ENCODE measurements at places on chromosomes 6 and 20.

GRCh38 chr6:158912655-158913054 lies 87.3 kb downstream of the RSPH3 start:
- no peak for DNase-seq

- peak; percentile 15 for DNase-seq
These were observed 131.7 kb downstream of the PLCB4 start for GRCh38 chr20:9200620-9201019.

GRCh38 chr20:45823949-45824835 lies 2.9 kb downstream of the TNNC2 start:
- peak; percentile 39 for DNase-seq

DNA sequence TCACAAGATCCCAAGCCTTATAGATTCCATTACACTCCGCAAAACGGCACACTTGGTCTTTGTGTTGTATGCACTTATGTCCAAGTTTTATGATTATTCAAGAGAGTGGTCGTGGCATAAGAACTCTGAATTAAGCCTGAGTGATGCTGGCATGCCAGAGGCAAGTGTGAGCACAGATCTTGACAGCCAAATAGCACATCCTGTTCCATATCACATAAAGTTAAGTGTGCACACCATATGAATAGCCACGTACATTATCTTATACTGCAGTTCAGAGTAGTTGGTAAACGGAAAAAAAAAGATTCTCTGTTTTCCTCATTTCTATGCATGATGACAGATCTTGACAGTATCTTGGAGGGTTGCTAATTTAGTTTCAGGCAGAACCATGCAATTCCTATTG lies 727.3 kb upstream of the FLRT3 start:
- DNase-seq = no peak

GRCh38 chr20:19549896-19550295 lies 208.2 kb upstream of the RIN2 start:
- DNase-seq = no peak

- DNase-seq = no peak
These were observed 311.2 kb upstream of the OPRM1 start for GRCh38 chr6:153727885-153728284.

DNA sequence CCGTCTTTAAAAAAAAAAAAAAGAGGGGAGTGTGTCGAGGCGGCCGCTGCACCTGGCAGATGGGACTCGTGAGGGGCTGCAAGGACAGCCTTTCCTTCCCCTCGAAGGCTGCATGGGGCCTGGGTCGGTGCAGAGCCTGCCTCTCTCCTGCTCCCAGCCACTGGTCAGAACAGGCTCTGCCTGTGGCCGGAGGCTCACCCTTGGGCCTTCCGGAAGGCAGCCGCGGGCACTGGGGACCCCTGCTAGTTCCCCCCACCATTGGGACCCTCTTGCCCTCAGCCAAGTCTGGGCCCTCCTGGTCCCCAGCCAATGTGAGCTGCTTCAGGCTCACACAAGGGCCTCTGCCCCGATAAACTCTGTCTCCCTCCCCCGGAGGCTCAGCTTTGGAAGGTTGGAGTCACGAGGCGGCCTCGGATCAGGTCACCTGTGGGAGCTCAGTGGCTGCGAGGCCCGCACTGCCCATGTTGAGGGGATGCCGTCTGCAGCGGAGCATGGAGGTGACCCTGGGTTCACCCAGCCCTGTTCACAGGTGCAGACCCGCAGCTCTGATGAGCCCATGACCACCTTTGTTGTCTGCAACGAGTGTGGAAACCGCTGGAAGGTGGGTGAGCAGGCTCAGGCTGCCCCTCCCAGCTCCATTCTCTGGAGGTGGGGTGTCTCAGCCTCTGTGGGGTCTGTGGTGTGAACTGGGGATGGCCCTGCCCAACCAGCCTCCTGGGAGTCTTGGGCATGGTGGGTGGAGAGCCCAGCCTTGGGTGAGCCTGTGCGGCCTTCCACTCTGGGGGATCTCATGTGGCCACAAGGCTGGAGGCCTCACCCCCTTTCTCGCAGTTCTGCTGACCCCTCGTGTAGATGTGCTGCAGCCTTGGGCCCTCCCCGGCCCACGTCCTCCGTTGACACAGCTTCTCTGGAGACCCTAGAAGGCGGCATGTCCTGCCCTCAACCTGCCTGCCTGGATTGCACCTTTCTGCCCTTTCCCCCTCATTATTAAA lies 7.7 kb downstream of the RGS19 start:
- DNase-seq = no peak

DNA sequence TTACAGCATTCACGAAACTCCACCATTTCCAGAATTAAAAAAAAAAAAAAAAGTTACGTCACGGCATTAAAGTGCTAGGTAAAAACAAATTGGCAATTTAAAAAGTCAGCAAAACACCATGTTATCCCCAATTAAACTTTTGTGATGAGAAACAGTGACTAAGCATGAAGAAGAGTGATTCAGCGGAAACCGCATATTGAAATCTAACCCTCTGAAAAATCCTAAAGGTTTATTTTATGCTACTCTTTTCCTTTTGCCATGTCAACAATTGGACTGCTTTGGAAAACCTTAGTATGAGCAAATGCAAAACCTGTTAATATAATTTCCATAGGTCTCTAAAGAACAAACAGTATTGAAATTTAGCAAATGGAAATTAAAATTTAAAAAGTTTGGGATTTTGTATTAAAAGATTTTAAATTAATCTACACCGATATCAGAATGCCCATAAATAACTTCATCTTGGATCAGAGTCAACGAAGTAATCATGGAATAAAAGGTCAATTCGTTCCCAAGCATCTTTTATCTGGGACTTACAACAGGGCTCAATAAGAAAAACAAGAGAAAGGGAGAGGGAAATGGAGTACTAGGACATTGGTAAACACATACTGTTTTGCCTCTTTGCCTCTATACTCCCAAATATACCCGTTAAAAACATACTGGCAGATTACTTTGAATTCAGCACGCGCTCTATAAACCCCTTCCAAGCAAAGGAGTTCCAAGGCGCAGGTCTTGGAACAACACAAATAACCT lies 1.1 kb downstream of the FBXO30 start:
- DNase-seq = peak; percentile 73

DNA sequence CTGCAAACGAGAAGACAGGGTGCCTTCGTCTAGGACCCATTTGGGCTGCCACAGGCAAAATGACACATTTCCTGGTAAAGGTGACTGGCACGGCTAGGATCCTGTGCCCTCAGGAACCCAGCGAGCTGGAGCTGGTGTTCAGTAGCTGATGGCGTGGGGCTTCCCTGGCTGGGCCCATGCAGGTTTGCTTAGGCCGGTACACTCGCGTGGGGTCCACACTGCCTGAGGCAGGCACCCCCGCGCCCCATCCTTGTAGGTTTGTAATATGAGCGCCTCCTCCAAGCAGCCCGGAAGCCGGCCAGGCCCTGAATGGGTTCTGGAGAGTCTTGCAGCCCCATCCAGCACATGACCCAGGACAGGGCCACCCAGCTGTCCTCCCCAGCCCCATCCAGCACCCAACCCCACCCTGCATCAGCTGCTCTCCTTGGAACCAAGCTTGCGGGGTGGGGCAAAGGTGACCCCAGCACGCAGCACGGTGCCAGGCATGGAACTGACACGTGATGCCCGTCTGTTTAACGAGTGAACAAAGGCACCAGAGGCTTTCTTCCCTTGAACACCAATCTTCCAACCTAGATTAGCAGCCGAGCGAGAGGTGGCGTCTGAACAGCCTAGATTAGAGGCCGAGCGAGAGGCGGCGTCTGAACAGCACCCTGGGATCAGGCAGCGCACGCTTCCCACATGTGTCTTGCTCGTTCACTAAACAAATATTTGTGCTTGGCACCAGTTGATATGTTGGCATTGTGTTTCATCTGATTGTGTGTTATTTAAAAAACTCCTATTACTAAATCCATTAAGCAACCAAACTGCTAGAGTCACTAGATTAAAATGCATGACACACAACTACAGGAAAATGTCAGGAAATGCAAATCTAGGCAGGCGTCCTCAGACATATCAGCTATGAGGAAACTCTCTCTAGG lies 112.1 kb downstream of the DLL1 start:
- peak; percentile 69 for DNase-seq

GRCh38 chr6:143123081-143123480 lies 62.4 kb downstream of the AIG1 start:
- no peak for DNase-seq

- no peak for DNase-seq
These were observed 54.3 kb upstream of the PTPN1 start for GRCh38 chr20:50455656-50456451.
